ENCODE measurements at places on chromosomes 1 and 21. TPM values are rescaled to one million over a fixed set of nuclear protein-coding genes. Genes with fewer than 3 reads are reported as not detected.

The CYP2J2 gene
- 0.91 TPM for total RNA-seq

The SERTAD4 gene
- 1.3 TPM for total RNA-seq

The GJC2 gene
- total RNA-seq, result 0.61 TPM

The KCNK1 gene
- total RNA-seq, result 7.5 TPM

The RNF207 gene
- 5.2 TPM for total RNA-seq

The AMY1A gene
- not detected for total RNA-seq

The MYOM3 gene
- total RNA-seq, result 0.30 TPM

The CASQ2 gene
- not detected for total RNA-seq

The C1orf53 gene
- 3.2 TPM for total RNA-seq

The CD1E gene
- total RNA-seq, result not detected

The PODN gene
- 0.65 TPM for total RNA-seq

The KRTAP19-2 gene
- not detected for total RNA-seq

The VAV3 gene
- 2.1 TPM for total RNA-seq

The HSD3B1 gene
- not detected for total RNA-seq

The MEAF6 gene
- total RNA-seq, result 57.5 TPM

The OR4F16 gene
- total RNA-seq, result not detected

The CHRM3 gene
- total RNA-seq, result not detected

The MMEL1 gene
- total RNA-seq, result 1.5 TPM

The WNT3A gene
- not detected for total RNA-seq

The CSRP1 gene
- 688 TPM for total RNA-seq
